ENCODE measurements at places on chromosomes 2 and 18.

GRCh38 chr2:133887676-133888040, 319.4 kb upstream of the NCKAP5 start:
- DNase-seq = no peak

GRCh38 chr2:70779491-70779890, 11.0 kb downstream of the FIGLA start:
- DNase-seq = no peak

- DNase-seq = no peak
These were observed 5.1 kb downstream of the NOL4 start for GRCh38 chr18:34219651-34220050.

GRCh38 chr2:132936791-132937190, 266.8 kb upstream of the LYPD1 start:
- DNase-seq = no peak

DNA sequence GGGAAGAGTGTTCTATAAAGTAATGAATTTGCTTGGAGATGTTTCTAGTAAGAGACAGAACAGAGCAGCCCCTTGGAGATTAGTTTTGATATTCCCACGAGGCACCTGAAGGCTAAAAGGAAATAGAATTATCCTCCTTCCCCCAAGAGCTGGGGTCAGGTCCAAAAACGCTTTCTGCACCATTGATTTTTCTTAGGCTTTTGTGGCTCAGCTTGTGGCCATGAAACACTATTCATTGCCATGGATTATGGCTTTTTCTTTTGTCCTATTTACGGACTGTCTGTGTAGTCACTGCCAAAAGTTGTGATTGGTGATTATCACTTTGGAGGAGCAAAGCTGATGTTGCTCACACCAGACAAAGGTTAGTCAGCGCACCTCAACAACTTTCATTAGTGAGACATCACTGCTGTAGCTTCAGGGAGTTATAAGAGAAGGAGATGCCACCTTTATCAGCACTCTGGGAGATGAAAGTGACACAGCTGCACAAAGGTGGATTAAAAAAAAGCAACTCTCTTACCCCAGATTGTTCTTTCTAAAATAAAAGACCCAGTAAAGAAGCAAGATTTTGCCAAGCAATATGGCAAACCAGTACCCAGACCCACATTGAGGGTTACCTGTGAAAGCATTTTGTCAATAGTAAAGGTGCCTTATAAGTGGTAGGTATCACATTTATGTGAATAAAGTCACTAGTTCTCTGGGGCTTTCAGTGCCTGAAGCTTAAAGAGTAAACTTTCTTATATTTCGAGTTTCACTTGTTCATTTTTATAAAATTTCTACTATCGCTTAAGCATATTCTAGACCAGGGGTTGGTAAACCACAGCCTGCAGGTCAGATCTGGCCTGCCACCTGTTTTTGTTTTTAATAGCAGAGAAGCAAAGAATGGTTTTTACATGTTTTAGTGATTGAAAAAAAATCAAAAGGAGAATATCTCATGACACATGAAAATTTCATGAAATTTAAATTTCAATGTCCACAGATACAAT, 10.6 kb downstream of the CXCR4 start:
- no peak for DNase-seq

GRCh38 chr2:186485871-186486650, at the start of gene ZC3H15:
ZC3H15 (plus strand) TSS chr2:186486260; CDS start chr2:186486383, 123 bp downstream.
- peak; percentile 98 for DNase-seq

GRCh38 chr18:45379903-45380302, 235.4 kb upstream of the SLC14A2 start:
- DNase-seq = no peak

GRCh38 chr2:207584952-207585351, 40.2 kb downstream of the METTL21A start:
- no peak for DNase-seq

DNA sequence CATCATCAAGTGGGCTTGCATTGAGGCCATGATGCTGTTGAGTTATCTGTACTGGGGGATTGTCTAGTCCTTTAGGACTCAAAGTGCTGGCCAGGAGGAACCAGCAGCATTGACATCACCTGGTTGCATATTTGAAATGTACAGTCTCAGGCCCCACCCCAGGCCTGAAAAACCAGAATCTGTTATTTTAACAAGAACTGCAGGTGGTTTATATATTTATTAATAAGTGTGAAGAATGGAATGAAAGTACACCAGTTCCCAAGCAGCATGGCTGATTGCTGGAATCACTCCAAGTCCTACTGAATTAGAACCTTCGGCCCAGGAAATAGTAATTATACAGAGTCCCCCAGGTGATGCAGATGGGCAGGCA, 2.8 kb downstream of the IL1F10 start:
- DNase-seq = no peak

- DNase-seq = no peak
These were observed 8.2 kb downstream of the SMARCAL1 start for GRCh38 chr2:216420367-216421101.

DNA sequence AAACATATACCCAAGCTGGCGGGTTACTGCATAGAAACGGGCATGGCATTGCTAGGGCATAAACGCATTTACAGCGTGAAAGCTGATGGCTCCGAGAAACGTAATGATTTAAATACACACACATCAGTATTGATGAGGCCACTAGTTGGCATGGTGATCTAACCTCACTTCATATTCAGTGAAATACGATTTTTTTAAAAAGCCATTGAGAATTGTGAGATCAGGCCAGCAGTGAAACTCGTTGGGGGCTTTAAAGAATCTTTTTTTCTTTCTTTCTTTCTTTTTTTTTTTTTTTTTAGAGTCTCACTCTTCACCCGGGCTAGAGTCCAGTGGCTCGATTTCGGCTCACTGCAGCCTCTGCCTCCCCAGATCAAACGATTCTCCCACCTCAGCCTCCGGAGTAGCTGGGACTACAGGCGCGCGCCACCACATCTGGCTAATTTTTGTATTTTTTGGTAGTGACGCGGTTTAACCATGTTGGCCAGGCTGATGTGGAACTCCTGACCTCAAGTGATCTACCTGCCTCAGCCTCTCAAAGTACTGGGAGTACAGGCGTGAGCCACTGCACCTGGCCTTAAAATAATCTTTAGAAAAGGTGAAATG, 2.4 kb upstream of the SMAD7 start:
- no peak for DNase-seq

- no peak for DNase-seq
These were observed 424.4 kb upstream of the ID2 start for GRCh38 chr2:8257502-8257901.

DNA sequence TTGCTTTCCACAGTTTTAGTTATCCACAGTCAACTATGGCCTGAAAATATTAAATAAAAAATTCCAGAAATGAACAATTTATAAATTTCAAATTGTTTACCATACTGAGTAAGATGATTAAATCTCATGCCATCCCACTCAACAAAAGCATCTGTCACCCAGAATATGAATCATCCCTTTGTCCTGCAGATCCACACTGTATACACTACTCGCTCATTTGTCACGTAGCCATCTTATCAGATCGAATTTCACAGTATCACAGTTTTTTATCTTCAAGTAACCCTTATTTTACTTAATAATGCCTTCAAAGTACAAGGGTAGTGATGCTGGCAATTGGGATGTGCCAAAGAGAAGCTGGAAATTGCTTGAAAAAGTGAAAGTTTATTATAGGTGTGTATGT, 291.8 kb upstream of the LRATD1 start:
- no peak for DNase-seq

GRCh38 chr2:97908208-97908676, 87.5 kb downstream of the TMEM131 start:
- no peak for DNase-seq

DNA sequence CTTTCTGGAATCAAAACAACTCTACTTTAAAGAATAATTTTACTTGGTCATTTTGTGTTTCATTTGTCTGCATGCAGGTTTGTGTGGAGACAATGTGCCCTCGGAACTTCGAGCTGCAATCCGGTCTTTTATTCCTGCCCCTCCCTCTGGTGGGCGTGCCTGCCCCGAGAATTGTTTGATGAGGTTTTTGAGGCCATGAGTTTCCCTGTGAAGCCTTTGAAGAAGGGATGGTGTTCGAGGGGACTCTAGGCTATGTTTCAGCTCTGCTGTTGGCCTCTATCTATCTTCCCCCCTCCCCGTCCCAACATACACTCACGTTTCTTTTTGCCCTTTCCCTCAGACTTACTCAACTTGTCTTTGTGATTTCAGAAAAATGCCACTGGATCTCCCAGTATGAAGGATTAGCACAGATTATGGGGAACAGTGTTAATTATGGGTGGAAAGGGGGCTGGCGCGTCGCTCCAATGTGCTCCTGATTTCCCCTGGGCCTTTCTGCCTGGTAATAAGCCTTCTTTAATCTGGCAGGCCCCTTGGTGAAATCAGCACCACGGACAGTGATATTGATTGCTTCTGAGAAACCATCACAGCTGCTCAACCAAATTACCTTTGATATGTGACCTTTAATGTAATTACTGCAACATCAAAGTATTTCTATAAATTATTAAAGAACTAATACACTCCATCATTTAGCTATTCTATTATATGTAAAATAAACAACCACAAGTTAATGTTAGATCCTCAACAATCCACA, 82.2 kb downstream of the CELF4 start:
- no peak for DNase-seq

DNA sequence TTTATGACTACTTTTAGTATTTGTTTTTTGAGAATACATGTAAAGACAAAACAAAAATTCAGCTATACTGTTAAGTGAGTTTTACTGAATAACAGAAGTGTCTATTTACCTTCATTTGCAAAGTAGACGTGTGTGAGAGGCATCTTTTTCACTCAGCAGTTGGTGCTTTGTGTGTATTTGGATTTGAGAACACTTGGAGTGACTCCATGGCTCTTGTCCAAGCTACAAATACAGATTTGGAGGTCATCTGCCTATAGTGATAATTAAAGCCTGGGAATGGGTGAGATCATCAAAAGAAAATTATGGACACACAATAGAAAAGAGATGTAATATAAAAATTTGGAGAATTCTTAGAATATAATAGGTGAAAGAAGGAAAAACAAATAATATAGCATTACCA, 6.2 kb downstream of the NAB1 start:
- DNase-seq = no peak

- no peak for DNase-seq
These were observed 1.7 kb upstream of the FN1 start for GRCh38 chr2:215437614-215438013.

GRCh38 chr2:119546447-119546767, 2.2 kb downstream of the CFAP221 start:
- DNase-seq = no peak

DNA sequence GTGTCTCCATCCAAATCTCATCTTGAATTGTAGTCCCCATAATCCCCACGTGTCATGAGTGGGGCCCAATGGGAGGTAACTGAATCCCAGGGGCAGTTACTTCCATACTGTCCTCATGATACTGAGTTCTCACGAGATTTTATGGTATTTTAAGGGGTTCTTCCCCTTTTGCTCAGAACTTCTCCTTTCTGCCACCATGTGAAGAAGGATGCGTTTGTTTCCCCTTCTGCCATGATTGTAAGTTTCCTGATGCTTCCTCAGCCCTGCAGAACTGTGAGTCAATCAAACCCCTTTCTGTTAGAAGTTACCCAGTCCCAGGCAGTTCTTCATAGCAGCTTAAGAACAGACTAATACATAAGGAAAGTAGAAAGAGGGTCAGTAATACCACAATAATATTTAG, 480.4 kb downstream of the KCNJ3 start:
- no peak for DNase-seq

DNA sequence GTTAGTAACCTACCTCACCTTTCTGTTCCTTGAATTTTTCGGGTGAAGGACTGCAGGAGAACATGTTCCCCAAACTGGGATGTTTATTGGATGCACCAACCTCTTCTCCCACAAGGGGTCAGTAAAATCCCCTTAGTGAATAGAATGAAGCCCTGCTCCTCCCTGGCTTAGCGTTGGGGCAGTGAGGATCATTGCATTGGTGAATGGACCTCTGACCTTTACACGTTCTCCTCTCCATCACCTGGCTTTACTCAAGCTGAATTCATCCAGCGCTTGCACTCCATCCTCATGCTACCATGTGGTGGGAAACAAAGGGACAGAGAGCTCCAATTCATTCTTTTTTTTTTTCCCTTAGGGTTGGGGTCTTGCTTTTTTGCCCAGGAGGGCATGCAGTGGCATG, 157.2 kb downstream of the MIB1 start:
- peak; percentile 10 for DNase-seq

DNA sequence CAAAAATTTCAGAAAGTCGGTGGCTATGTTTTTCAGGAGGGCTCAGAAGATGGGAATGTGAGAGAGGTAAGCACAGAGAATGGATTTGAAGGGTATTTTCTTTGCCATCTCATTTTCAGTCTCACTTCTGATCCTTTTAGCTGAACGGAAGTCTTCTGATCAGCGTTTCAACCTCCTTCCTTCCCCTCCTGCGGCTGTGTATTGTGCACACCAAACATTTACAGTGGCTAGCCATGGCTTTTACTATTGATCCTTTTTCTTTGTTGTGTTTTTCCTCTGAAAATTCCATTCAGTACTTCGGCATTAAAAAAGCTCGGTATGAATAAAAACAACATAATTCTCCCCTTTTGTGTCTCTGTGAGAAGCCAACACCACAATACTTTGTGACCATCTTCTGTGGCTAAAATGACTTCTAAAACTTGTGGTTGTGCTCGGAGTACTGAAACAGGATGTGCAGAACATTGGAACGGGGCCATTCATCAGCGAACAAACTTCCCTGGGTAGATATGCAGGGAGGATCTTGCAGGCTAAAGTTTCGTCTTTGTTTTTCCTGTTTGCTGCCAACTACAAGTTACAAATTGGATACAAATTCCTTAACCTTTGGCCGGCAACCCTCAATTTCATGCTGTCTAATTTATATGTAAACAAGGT, 260.8 kb upstream of the FAM98A start:
- no peak for DNase-seq

GRCh38 chr18:34550902-34551301, 159.2 kb upstream of the DTNA start:
- DNase-seq = no peak

DNA sequence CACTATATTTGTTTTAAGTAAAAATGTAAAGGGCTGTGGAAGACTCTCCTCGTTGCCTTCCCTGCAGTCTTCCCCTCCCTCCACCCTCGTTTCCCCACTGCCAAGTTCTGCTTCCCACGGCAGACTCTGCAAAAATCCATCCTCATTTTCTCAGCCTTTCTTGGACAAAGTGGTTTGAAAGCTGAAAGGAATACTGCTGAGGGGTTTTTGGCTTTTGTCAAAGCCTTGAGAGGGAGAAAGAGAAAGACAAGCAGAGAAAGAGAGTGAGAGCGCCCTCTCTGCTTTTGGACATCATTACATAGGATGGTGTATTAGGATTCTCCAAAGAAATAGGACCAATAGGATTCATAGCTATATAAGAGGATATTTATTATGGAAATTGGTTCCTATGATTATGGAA, 455.9 kb upstream of the SOX11 start:
- DNase-seq = no peak

- DNase-seq = peak; percentile 39
These were observed 196.4 kb downstream of the HRH4 start for GRCh38 chr18:24656551-24657443.

DNA sequence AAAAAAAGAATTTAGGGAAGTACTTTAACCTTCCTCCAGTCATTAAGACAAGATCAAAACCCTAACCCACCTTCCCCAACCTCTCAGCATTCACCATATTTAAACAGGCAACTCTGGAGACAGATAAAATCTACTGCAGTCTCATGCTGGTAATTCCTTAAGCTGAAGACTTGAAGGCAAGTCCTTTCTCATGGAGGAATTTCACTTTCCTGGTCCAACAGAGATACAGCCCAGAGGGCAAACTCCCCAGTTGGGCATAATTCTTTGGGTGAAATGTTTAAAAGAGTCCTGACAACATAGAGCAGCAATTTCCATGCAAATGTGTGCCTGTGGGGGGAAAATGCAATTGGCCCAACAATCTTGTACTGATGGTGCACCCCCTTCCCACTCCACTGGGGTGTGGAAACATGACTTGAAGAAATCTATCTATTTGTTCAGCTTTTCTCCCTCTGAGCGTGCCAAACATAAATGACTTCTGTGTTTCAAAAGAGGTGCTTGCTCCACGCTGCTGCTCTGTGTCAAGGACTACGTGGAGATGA, 131.8 kb upstream of the HNRNPA3 start:
- no peak for DNase-seq
